ENCODE measurements at places on chromosomes 6 and 20. TPM values are rescaled to one million over a fixed set of nuclear protein-coding genes. Genes with fewer than 3 reads are reported as not detected.
A peak's percentile ranks its signal among the peaks of the same experiment; 100 is the strongest.

- DNase-seq = peak; percentile 29
These were observed 21.4 kb downstream of the SLC12A5 start for GRCh38 chr20:46050444-46050843.

GRCh38 chr20:60137657-60138245, 179.5 kb downstream of the CDH26 start:
- no peak for DNase-seq

DNA sequence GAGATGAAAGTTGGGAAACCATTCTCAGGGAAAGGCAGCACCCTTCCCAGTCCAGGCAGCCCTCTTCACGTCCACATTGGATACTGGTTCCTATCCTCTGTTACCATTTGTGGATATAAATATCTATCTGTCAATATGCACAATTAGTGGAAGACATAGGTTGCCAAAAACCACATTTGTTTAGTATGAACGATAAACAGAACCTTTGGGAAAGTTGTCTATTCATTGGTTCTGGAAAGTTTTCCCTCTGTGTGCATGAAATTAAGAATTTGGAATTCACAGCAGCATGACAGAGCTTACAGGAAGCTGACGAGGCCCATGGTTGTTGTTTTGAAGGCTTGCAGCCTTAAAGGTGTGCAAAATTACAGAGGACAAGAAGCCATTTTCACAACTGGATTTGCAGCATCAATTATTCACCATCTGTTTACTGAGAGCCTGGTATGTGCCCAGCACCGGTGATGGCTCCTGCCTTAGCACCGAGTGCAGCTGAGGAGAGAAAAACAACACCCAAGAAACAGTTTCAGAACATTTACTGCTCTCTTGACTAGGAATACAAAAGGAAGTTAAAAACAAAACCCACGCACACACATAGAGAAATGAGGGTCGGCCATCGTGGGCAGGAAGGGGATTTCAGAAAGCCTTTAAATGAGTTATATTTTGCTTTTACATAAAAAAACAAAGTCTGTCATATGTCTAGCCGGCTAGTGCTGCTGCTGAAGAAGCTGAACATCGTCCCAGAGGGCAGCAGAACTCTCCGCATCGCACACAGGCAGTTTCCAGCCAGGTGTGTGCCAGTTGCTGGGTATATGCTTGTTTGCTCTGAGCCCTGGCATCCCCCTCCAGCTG, 319.6 kb downstream of the FARS2 start:
- no peak for DNase-seq

DNA sequence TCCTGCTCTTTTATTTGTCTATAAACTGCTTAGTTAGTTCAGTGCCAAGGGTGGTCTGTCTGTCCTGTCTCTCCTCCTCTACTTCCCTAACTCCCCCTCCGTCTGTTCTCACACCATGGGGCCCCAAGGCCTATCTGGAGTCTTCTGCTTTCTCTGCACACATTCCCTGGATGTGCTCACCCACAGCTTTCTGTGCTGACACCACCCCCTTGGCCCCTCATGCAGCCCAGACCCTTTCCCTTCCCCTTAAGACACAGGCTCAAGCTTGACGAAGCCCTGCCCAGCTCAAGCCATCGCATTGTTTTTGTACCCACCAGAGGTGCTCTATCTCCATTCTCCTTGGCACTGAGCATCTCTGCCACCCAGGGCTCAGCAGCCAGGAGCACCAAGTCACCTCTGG, 78.1 kb upstream of the NNAT start:
- DNase-seq = no peak

DNA sequence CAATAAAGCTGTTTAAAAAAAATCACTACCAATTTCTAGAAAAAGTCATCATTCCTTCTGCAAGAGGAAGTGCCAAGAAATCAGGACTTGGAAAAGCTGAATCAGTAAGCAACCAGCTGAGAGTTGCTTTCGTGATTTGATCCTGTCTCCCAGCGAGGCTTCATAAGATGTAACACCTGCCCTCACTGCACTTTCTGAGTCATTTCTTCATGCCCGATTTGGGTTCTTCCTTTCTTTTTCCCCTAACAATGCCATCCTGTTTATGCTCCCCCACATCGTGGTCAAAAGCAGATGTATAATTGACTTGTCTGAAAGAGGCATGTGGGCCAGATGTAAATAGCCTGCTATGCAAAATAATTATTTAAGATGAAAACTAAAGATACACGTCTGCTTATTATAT, 52.1 kb downstream of the RIPOR2 start:
- no peak for DNase-seq

METTL24 gene
- 41.0 TPM for total RNA-seq

TAAR6 gene
- total RNA-seq = not detected

Data from sigmoid colon (tissue), 7 donors.